ENCODE measurements at places on chromosomes 11 and 22. TPM values are rescaled to one million over a fixed set of nuclear protein-coding genes. Genes with fewer than 3 reads are reported as not detected.

DNA sequence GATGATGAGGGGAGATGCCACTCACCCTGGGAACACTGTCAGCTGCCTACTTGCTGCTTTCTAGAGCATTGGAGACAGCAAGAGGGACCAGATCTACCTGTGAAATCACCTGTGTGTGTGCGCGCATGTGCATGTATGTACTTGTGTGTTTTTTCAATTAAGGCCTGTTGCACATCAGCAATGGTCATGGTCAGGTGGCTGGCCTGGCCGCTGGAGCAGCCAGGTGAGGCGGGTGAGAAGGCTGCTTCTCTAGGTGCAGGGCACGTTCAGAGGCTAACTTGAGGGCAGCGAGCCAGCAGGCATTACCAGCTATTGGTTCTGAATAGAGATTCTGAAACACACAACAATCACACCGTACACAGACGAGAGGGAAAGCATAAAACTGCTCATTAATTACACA is 65.1 kb downstream of the PARVG start:
- DNase-seq = peak; percentile 7

GRCh38 chr22:44057401-44057987 is 33.4 kb downstream of the PARVB start:
- no peak for DNase-seq

DNA sequence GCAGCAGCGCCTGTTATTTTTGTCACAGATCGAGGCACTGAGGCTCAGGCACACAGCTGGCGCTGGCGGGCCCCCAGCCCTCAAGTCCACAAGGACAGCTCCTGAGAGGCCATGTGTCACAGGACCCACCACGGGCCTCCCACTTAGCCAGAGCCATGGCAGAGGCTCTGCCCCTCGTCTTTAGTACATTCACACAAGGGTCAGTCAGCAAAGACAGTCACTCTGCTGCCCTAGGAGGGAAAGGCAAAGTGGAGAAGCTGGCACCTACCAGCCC is 29.1 kb downstream of the GNAZ start:
- no peak for DNase-seq

DNA sequence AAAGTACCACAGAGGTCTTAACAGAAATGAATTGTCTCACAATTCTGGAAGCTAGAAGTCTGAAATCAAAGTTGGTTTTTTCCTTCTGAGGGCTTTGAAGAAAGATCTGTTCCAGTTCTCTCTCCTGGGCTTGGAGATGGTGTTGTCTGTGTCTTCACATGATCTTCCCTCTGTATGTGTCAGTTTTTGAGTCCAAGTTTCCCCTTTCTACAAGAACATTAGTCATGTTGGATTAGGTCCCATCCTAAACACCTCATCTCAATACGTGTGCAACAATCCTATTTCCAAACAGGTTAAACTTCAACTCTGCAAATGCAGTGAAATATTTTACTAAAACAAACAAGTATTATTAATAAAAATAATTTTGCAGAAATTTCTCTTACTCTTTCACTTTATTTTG is 3.1 kb upstream of the PTS start:
- no peak for DNase-seq

DNA sequence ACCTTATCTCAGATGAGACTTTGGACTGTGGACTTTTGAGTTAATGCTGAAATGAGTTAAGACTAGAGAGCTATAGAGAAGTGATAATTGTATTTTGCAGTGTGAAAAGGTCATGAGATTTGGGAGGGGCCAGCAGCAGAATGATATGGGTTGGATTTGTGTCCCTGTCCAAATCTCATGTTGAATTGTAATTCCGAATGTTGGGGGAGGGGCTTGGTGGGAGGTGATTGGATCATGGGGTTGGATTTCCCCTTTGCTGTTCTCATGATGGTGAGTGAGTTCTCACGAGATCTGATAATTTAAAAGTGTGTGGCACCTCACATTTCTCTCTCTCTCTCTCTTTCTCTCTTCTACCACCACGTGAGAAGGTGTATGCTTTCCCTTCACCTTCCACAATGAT is 777.8 kb upstream of the LUZP2 start:
- DNase-seq = no peak

GRCh38 chr11:120208777-120209176 is 2.1 kb upstream of the OAF start:
- DNase-seq = no peak

- no peak for DNase-seq
Observed at GRCh38 chr11:6646918-6647679, 8.5 kb downstream of the DCHS1 start.

OR8I2 gene
- not detected for total RNA-seq

MMP11 gene
- 0.87 TPM for total RNA-seq

TMEM25 gene
- 9.5 TPM for total RNA-seq

CSNK2A3 gene
- total RNA-seq = 1.2 TPM

Data from activated T-helper 2 cell treated with anti-CD3 and anti-CD28 coated beads, Interferon-gamma antibody, Interleukin-2, Interleukin-4, amounts not matched to agents 10 μg/mL and 5 μg/mL and 100 μg/mL, durations not matched to agents 14 hours and 24 hours and 36 hours (primary cell).